Cerebellar nuclear complex (tissue), 1 donor: ENCODE measurements at places on chromosomes 12 and 14.
A peak's percentile ranks its signal among the peaks of the same experiment; 100 is the strongest.

DNA sequence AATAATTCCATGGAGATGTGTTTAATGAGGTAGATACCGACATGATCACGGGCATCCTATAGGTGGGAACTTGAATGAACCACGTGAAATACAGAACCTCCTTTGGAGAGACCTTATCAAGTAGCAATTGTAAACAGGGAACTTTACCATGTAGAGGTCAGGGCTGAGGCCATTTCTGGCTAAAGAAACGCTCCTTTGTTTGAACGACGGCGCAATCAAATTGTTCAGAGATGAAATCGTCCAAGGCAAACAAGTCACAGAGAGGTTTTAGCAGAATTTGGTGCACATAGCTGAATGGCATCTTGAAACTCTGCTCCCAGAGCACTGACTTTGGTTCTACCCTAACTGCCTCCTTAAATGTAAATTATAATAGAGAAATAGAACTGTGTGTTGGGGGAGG is 9.8 kb downstream of the PRIMA1 start:
- no peak for DNase-seq

DNA sequence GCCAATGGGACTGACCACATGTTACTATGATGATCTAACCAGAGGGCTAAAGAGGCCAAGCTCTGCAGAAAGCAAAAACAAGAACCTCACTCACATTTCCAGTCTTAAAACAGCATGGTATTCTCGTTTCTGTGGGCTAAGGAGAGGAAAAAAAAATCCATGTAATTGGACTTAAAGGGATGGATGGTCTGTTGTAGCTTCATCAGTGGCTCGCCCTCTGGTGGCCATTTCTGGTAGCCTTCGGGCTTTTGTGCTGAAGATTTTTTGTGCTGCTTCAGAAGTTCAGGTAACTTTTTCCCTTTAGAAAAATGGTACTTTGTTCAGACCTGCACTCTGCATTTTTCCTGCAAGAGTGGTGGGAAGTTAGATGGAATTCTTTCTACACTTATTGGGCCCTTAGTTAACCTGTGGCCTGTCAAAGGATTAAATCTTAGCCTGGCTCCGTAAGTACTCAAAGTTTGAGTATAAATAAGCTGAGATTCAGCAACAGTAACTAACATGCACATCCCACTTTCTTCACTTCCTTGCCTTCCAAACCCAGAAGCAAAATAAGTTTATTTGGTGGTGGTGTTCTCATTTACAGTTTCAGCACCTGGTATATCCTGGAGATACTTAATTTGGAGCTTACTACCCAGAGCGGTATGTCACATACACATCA is 22.3 kb downstream of the DCAF4 start:
- no peak for DNase-seq

GRCh38 chr14:33686856-33687255 is 264.0 kb downstream of the EGLN3 start:
- DNase-seq = no peak

DNA sequence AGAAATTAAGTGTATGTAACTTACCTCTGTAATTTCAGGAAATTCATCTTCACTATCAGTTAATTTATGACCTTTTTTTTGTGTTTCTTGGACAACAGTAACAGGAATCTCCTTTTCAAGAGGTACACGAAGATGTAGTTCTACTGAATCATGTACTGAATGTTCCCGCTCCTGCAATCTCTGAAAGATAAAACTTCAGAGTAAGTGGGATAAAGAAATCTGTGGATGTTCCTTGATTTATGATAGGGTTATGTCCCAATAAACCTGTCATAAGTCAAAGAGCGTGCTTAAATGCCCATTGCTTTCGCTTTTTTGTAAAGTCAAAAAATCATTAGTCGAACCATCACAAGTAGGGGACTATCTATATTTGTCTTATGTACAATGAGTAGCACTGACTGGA is 40.8 kb downstream of the SENP1 start:
- no peak for DNase-seq

- DNase-seq = no peak
Observed at GRCh38 chr14:81579115-81579514, 45.5 kb upstream of the SEL1L start.

GRCh38 chr14:61256826-61257468 is 24.2 kb downstream of the TMEM30B start:
- no peak for DNase-seq

GRCh38 chr12:123389560-123390351 is 5.8 kb downstream of the KMT5A start:
- DNase-seq = no peak

GRCh38 chr12:132049876-132050275 is 94.2 kb downstream of the DDX51 start:
- DNase-seq = no peak

DNA sequence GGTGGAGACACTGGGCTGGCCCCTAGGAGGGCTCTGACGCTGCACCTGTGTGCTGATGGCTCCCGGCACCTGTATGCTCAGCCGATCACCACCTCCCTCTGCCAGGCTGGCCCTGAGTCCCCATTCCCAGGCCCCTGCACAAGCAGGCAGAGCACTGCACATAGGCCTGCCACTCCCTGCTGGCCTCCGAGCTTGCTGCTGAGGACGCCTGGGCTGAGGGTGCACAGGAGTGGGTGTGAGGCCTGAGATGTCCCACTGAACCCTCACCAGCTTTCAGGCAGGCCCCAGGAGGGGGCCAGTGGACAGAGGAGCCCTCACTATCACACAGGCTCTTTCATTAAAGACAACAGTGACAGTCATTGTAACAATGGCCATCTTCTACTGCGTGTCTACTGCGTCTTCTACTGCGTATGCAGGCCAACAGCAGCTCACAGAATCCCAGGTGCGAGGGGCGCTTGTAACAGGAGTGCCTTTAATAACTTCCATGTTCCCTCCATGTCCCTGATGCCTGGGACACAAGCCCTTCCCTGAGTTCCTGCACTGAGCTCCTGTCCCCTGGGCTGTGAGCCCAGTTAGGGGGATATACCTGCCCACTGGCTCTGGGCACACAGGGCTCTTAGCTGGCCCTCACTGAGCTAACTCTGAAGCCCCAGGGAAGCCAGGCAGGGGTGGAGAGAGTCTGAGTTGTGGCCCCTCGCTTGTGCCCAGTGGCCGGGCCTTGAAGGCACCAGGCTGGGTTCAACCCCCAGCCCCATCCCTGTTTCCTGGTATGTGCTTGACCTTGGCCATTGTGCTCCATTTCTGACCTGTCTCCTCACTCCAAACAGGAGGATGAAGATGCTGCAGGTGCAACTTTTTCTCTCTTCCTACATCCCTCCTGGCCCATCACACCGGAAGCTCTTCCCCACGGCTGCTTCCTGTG is 71.3 kb downstream of the PRIMA1 start:
- no peak for DNase-seq

GRCh38 chr12:16349131-16349460 is 1.7 kb downstream of the MGST1 start:
- no peak for DNase-seq

GRCh38 chr12:442235-442884 is 17.4 kb upstream of the B4GALNT3 start:
- no peak for DNase-seq

GRCh38 chr12:111181143-111181726 is 187.7 kb downstream of the PHETA1 start:
- DNase-seq = no peak

DNA sequence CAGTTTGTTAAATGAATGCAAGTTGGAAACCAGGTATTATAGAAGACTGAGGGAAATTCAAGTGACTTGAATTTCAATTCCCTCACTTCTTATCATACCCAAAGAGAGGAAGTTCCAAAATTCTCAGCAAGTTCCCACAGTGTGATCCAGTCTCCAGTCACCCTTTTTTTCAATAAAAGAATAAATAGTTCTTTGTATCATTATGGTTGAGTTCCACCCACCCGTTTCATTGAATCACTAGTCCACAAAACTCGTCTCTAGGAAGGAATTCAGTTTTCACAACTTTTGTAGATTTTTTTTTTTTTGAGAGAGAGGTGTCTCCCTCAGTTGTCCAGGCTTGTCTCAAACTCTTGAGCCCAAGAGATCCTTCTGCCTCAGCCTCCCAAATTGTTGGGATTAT is 1.6 kb upstream of the TMEM30B start:
- DNase-seq = no peak

- DNase-seq = no peak
Observed at GRCh38 chr12:22709292-22709691, 84.3 kb downstream of the ETNK1 start.

- DNase-seq = no peak
Observed at GRCh38 chr12:103350116-103350515, 145.7 kb downstream of the C12orf42 start.

GRCh38 chr14:99745307-99745951 is 47.8 kb upstream of the EML1 start:
- no peak for DNase-seq

GRCh38 chr12:39145175-39145999 is 240.0 kb upstream of the CPNE8 start:
- no peak for DNase-seq

- no peak for DNase-seq
Observed at GRCh38 chr12:2513141-2514037, 281.4 kb upstream of the FKBP4 start.

DNA sequence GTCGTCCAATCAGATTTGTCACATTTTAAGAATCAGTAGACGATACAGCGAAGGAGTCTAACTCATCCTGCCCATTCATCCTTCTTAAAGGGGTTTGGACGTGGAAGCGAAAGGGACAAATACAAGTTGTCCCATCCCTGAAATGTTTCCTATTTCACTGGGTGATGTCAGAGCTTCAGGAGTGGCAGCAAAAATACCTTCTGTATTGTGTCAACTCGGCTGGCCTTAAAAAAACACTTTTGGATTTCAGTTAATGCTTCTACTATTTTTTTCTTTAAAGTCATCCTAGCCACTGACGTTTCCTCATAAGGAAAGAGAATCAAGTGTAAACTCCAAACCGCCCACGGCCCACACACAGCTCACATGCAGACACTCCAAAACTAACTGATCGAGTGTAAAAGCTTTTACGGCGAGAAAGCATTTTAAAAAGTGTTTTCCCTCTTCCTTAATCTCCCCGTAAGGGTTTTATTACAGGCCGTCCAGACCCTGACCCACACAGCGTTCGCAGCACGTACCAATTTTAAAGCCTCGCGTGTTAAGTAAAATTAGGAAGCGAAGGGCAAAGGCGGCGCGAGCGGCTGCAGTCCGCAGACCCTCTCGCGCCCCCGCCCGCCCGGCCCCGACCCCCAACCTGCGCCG is 593 bp downstream of the CFL2 start:
- DNase-seq = no peak

GRCh38 chr12:57764662-57765002 is 2.2 kb downstream of the CYP27B1 start:
- DNase-seq = no peak

DNA sequence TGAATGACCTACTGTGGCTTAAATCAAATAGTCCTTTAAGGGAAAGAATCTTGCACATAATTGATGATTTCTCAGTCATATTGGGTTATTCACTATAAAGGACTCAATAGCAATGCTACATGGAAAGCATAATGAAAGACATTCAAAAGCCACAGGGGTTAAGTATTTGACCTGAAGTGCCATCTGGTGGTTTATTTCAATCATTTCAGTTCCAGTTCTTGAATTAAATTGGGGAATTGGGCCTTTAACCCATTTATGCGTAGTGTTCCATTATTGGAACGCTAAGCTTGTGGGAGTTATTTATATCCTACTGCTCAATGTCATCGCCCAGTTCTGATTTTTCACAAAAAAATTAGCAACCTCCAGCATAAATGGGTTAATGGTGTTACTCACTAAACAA is 41.3 kb upstream of the C12orf71 start:
- no peak for DNase-seq

DNA sequence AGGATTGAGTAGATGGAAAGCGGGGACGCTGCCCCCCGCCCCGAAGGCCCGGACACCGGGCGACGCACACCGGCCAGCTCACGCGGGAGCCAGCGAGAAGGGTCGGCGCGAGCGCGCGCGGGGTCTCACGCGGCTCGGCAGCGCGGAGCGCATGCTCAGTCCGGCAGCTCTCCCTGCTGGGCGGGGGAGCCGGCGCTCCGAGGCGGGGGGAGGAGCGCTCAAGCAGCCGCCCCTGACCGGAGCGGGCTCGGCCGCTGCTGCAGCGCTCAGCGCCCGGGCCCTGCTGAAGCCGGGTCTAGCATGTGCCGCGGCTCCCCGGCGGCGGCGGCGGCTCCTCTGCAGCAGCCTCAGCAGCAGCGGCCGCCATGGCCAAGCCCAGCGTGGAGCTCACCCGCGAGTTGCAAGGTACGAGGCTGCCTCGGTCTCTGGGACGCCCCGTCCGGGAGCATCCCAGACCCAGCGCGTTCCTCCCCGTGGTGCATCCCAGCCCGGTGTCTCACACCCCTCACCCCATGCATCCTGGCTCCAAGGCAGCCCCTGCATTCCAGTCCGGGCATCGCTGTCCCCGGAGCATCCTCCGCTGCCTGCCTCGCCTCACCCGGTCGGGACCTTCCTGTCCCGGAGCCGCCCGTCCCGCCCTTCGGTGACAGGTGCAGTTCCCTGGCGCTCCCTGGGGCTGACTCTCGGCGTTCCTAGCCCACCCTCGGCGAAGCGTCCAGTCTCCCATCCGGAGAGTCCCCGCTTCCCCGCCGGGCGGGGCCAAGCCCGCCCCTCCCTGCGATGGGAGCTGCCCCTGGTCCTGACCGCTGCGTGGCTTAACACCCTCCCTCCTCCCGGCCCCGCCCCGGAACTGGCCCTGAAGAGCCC is at the start of gene CARMIL3:
Gene CARMIL3 (plus strand): TSS at position 221 of the 867 bp plus-strand sequence. CDS start 145 bp downstream, at position 366.
- DNase-seq = peak; percentile 14

GRCh38 chr12:6265038-6265405 is 45.5 kb upstream of the PLEKHG6 start:
- DNase-seq = no peak

- no peak for DNase-seq
Observed at GRCh38 chr14:91219517-91220389, 24.8 kb downstream of the GPR68 start.

- no peak for DNase-seq
Observed at GRCh38 chr14:102085948-102086708, 716 bp downstream of the HSP90AA1 start.

DNA sequence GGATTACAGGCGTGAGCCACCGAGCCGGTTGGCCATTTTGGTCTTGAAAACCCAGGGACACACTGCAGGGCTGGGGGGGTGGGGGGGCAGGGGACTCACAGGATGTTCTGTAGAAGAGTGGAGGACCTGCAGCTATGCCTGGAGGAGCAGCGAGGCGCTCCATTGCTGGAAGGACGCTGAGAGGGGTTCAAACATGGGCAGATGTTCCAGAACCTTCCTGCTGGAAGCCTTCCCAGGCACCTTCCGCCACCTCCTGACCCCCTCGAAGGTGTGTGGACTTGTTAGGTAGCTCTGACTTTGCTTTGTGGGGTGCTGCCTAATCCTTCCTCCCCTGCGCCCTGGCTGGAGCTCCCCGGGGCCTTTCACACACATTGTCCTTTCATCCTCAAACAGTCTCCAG is 19.6 kb upstream of the PPP1R13B start:
- no peak for DNase-seq

GRCh38 chr12:4943938-4944284 is 34.2 kb downstream of the KCNA1 start:
- DNase-seq = no peak

DNA sequence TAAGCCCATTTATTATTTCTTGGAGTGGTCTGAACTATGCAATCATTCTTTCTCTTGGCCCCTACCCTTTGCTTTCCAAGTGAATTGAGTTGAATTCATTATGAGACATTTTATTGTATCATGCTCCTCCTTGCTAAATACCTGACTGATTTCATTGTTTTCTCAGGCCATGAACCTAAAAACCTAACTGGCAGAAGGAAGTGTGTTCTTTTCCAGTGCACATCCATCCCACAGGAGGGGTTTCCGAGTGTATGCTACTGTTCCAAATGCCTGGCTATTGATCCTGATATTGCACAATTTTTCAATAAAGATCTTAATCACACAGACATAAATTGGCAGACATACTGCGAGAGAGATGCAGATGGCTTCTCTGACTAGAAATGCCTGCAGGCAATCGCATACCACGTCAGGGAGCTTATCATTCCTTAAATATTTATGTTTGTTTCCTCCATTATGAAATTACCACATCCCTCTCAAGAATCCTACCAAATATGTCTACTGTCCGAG is 162.2 kb upstream of the EGLN3 start:
- no peak for DNase-seq
